ENCODE measurements at places on chromosomes 11 and 22.

- DNase-seq: no peak
Measured at GRCh38 chr11:126328938-126329643, 25.2 kb downstream of the DCPS start.

DNA sequence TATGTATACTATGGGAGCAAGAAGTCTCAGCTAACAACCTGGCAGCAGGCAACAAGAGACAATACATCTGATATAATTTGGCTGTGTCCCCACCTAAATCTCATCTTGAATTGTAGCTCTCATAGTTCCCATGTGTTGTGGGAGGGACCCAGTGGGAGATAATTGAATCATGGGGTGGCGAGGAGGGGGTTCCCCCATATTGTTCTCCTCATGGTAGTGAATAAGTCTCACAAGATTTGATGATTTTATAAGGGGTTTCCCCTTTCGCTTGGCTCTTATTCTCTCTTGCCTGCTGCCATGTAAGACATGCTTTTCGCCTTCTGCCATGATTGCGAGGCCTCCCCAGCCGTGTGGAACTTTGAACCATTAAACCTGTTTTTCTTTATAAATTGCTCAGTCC, 6.2 kb downstream of the DNAJC24 start:
- DNase-seq: no peak

- no peak for DNase-seq
Measured at GRCh38 chr11:104053743-104054478, 17.5 kb downstream of the DDI1 start.

- DNase-seq: no peak
Measured at GRCh38 chr11:77346906-77347603, 45.6 kb upstream of the GDPD4 start.

DNA sequence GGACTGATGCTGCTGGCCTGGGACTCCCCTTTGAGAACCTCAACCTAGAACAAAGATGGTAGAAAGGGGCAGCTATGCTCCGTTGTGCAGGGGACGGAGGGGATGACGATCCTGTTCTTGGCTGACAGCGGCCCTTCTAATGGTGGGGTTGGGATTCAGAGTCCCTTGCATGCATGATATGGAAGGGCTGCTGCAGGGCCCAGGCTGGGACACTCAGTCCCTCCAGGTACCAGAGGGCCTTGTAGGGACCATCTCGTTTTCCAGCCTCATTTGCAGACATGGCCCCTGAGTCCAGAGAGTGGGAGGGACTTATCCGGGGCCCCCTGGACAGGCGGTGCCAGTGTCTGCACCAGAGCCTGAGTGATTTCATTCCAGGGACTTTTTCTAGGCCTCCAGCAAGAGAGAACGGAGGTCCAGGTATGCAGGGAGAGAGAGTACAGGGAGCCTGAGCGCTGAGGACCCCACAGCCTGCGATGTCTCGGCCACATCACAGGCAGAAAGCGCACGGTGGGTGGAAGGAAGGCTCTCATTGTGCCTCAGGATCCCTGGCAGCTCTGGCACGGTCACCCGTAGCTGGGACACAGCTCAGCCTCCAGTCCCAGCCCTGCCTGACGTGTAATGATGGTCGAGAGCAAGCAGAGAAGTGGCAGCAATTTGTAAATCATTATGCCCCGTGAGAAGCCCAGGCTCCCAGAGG, 860.8 kb downstream of the TBC1D22A start:
- no peak for DNase-seq

GRCh38 chr22:37568448-37569008, 8.2 kb downstream of the CDC42EP1 start:
- no peak for DNase-seq

GRCh38 chr11:125123947-125124617, 12.7 kb upstream of the TMEM218 start:
- DNase-seq: no peak

- no peak for DNase-seq
Measured at GRCh38 chr11:6377902-6378639, 12.2 kb upstream of the SMPD1 start.

GRCh38 chr11:1858154-1858553, 5.3 kb downstream of the LSP1 start:
- no peak for DNase-seq

DNA sequence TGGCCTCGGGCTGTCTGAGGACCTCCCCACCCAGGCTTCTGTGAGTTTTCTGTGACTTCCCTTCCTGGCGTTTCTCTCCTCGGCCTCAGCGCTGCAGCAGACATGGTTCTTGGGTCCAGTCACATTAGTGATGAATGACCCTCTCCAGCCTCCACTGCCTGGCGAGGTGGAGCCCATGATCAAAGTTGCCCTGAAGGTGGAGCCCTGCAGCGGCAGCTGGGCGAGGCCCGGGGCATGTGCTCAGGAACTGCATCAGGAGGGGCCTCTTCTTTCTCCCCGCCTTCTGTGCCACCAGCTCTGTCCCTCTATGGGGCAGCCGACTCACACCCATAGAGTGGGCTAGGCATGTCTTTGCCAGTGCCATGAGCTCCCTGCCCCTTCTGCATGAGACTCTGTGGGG, 1079.7 kb downstream of the TBC1D22A start:
- DNase-seq: no peak

DNA sequence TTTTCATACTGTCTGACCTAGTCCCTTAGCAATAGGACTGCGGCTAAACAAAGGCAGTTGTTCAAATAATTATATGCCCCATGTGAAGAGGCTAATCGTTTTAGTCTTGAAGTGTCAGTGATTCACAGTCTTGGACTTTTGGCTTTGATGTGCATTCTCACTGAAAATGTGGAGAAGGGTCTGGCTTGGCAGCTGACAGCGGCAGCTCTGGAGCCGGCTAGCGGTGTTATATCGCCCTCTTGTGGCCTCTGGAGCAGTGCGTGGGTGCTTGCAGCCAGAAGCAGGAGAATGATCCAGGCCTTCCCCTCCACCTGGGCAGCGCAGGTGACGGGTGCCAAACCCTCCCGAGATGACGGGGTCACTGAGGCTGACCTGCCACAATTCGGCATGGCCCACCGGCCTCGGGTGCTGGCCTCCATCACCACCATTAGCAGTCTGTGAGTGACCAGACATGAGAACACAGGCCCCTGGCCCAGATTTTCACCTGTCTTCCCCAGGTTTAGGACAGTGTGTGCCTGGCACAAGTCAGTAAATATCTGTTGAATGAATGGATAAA, 90.3 kb upstream of the PITPNB start:
- DNase-seq: peak; percentile 57

- DNase-seq: no peak
Measured at GRCh38 chr22:41469218-41469851, 418 bp downstream of the ACO2 start.

- DNase-seq: no peak
Measured at GRCh38 chr11:119362741-119363080, 16.2 kb upstream of the MFRP start.

DNA sequence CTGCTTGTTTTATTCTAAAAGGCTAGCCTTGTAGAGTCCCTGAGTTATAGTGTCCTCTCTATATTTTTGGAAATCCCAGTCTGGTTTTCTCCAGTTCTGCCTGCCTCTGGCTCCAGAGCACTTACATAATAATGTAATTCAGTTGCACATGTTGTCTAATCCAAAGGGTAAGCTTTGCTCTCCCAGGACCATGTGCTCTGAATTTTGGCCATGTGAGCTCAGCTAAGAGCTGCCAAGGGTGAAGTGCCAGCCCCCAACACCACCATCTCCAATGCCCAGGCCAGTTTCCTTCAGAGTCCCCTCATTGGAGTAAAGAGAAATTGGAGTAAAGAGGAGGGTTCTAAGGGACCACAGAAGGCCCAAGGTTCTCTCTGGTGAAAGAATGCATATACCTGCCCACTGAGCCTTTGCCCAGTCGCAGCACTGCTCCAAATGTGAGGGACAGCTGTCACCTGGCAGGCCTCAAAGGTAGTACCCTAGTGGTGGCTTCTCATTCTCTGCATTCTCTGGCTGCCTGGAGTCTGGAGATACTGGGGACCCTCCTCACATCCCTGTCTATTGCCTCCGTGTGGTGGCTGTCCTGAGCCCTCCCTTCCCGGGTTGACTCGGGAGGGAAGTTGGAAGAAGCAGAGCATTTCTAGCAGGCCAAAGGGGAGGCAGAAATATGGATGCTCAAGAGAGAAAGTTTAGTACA, 4.9 kb downstream of the CRY2 start:
- DNase-seq: no peak

- no peak for DNase-seq
Measured at GRCh38 chr11:75199412-75199955, 41.1 kb upstream of the TPBGL start.

DNA sequence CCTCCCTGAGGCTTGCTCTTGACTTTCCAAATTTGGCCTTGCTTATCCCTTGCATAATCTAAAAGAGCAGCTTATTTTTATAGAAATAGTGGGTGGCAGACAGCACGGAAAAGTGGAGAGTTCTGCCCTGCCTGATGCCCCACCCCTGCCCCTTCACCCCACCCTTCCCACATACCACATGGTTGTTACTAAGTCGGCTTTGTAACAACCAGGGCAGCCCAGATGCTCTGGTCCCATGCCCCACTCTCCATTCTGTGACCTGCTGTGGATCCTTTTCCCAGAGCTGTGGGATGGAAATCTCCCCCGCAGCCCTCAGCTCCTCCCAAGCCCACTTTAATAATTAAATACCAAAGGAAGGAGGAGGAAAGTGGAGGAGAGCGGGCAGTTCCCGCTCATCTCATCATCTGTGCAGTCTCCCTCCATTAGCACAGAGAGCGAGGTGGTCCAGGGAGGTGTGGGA, 10.9 kb downstream of the MRGPRF start:
- no peak for DNase-seq

GRCh38 chr11:69101115-69101791, 52.5 kb downstream of the TPCN2 start:
- DNase-seq: peak; percentile 46

DNA sequence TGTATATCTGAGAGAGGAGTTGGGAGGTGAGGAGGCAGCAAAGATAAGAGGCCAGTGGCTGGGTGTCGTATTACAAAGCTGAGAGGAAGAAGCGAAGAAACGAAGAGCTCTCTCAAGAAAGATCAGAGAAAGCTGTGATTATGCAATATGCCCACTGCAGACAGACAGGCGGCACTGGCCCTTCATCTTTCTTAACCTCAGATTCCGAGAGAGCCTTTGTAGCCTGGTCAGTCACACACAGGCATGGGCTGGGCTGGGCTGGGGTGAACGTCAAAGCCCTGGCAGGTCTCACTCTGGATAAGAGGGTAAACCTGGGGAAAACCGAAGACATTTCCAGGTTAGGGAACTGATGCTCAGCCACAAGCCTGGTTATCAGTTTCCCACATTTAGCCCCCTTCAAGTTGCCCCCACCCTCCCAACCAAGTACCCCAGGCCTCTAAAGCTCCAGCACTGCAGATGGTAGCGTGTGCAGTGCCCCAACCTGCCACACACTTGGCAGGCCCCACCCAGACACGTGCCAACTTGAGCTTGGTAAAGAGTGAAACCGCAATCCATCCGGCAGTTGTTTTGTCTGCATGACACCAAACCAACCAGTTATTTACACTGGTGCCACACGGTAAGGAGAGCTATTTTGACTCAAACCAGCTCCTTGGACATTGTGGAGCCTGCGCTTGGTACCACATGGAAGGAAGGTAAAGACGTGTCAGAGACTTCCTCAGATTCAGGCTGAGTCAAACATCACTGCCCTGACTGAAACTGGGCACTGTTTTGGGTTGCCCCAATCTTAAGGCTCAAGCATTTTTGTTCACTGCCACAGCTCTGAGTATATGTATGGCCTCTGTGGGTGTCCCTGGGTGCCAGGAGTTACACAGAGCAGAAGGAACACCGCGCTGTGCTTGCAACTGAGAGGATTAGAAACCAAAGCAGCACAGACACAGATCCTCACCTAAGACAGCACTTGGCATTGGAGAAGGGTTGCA, 135.9 kb downstream of the FDX1 start:
- DNase-seq: no peak

DNA sequence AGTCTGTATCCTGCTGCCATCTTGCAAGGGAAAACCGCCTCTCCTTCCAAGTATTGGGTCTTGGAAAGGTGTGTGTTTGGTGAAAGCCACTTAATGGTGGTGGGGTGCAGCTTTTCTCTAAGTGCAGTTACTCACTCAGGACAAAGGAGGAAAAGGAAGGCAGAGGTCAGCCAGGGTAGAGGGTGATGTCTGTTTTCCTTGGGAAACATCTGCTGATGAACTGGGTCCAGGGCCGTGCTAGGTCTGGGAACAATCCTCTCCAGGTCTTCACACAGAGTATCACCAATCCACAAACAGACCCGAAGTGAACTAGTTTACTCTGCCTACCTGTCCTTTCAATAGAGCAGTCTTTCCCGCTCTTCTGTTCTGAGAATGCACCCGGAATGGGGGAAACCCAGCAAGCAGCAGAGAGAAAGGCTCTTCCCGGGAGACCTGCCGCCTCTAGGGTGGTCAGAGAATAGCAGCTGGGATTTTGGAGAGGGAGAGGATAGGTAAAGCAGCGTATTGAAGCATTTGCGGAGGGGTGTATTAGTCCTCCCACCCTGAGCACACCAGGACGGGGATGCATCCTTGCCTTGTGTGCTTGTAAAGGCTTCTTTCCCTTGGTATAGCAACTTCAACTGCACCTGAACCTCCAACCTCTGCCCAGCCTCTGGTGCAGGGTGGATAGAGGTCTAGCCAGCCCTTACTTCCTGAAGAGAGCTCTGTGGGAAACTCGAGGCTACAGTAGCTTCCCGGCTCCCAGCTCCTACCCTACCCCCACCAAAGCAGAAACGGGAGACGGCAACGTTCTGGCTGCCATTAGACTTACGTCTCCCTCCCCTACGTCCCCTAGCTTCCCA, 20.7 kb downstream of the LHFPL7 start:
- no peak for DNase-seq

- peak; percentile 17 for DNase-seq
Measured at GRCh38 chr11:68038718-68039525, at the start of gene TCIRG1. Gene TCIRG1 (plus strand): TSS chr11:68039025. CDS start chr11:68041272, 2,247 bp downstream.

- DNase-seq: no peak
Measured at GRCh38 chr11:111310723-111311122, 12.4 kb downstream of the POU2AF3 start.

GRCh38 chr22:18034076-18034475, 9.7 kb upstream of the MICAL3 start:
- no peak for DNase-seq

DNA sequence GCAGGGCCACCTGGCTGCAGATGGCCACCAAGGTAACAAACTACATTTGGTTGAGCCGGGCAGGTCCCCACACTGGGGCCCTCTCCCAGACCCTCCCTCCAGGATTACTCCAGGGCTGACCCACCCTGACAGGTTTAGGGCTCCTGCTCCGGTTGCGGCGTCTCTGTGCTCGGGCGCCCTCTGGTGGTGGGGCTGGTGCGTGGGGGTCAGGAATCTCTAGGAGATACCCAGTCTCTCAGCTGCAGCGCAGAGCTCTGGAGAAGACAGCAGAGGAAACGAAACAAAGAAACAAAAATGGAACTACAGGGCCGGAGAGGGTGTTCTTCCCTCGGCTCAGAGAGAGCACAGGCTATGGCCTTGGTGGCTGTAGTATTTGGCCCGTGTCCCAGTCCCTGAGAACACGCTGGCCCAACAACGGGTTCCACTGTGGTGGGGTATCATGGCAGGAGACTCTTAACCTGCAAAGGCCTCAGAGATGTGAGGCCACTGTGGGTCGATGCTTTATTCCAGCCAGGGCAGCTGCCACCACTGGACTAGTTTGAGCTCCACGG, 2.4 kb downstream of the C11orf96 start:
- DNase-seq: peak; percentile 20

GRCh38 chr11:61367406-61367805, 5.2 kb downstream of the TMEM138 start:
- no peak for DNase-seq

GRCh38 chr11:118791961-118792569, 1.1 kb upstream of the DDX6 start:
- peak; percentile 10 for DNase-seq

GRCh38 chr22:21753374-21754111, 17.9 kb upstream of the YPEL1 start:
- no peak for DNase-seq

- DNase-seq: no peak
Measured at GRCh38 chr11:37968148-37968547, 1370.1 kb upstream of the RAG2 start.

GRCh38 chr22:46132830-46133587, 17.3 kb upstream of the PPARA start:
- DNase-seq: no peak

All from stimulated activated CD8-positive, alpha-beta memory T cell treated with anti-CD3 and anti-CD28 coated beads, Interleukin-4, amount 100 ng/mL, for 1 hour (primary cell).